ENCODE measurements at places on chromosomes 2 and 18. TPM values are rescaled to one million over a fixed set of nuclear protein-coding genes. Genes with fewer than 3 reads are reported as not detected.

DNA sequence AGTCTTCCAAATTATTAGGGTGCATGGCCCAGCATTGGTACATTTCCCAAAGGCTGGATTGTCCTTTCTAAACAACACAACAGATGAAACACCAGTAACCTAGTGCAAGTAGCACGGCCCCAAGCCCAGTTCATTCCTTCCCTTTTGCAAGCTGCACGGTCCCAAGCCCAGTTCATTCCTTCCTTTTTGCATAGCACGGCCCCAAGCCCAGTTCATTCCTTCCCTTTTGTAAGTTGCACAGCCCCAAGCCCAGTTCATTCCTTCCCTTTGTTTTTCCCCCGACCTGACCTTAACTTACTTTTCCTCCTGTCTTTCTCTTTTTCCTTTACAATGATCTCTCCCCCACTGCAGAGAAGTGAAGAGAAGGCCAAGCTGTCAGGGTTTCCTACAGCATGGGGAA lies 60.9 kb downstream of the C18orf63 start:
- DNase-seq, result no peak

CYP27A1 gene
- total RNA-seq, result 4.7 TPM

DNA sequence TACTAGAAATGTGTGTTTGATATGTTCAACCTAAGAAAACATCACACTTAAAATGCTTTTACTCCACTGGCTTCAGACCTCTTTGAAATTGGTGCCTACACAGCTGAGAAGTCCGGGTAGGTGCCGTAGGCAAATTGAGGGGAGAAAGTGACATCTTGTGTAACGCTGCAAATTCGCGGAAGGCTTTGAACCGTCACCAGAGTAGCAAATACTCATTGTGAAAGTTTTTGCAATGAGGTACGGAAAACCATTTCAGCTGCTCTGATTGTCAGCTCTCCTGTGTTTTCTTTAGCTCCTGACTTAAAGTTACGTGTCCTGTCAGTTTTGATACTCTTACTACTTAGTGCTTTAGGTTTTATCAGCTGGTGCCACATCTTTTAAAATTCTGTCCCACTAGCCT lies 224.5 kb downstream of the FAM210A start:
- DNase-seq, result no peak

- no peak for DNase-seq
These were observed 186.4 kb upstream of the SLC39A10 start for GRCh38 chr2:195470622-195471021.

SIX3 gene
- not detected for total RNA-seq

GRCh38 chr2:180507028-180507427 lies 473.4 kb upstream of the UBE2E3 start:
- no peak for DNase-seq

TBR1 gene
- not detected for total RNA-seq

Data from chondrocyte (in vitro differentiated cells).